ENCODE measurements at places on chromosomes 12 and 14.

GRCh38 chr14:20515846-20516245 is 10.5 kb downstream of the RNASE10 start:
- peak; percentile 18 for DNase-seq

DNA sequence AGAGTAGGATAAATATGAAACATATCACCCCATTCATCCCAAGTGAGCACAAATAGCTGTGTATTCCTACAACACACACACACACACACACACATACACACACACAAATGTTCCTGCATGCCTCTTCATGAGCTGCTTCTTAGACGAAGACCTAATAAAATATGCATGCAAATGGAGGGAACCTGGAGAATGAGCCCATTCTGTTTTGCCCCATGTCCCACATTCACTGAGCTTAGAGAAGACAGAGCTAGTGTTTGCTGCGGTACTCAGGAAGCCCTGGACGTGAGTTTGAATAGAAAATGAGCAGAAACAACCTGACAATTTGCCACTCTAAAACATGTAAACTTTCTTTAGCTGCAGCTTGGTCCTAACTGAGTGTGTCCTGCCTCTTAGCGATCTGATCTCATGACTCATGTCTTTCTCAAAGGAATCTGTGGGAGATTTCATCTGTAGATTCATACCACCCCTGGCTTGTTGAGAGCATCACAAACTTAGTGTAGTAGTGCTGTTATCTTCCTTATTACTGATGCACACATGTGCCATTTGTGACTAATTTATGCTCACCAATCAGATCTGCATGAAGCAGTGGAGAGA is 86.8 kb downstream of the ITPR2 start:
- DNase-seq: peak; percentile 78

DNA sequence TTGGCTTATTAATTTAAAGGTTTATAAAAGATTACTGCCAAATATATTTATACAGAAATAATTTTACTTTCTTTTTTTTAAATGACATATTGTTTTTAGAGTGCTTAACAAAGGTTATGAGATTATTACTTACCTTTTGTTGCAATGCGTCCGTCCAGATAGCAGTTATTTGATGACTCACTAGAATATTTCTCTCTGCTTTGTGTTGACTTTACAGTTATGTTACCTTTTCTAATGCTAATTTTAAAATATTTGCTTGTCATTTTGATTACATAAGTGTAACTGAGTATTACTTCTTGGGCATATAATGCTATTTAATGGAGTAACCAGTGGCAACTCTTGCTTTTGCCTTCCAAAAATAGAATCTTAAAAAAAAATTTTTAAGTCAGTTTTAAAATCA is 6.3 kb upstream of the PZP start:
- DNase-seq: no peak

DNA sequence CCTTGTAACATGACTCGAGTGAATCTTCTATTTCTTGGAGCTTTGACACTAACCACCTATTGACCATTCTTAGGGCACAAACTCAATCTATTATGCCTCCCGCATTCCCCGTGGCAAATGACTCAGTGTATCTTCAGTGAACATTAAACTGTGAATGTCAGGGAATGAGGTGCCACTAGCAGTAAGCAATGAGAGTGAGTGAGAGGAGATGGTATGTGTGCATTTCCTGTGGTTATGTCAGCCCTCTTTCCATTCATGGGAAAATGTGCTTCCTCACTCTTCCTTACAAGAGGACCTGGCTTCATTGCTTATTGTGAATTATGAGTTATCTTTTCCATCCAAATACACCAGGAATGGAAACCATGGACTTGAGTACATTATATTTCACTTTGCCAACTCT is 229.2 kb downstream of the EMP1 start:
- DNase-seq: peak; percentile 88

- no peak for DNase-seq
These were observed 50.9 kb downstream of the MVK start for GRCh38 chr12:109624467-109624866.

GRCh38 chr14:104816616-104816884 is 15.6 kb downstream of the ZBTB42 start:
- DNase-seq: no peak

DNA sequence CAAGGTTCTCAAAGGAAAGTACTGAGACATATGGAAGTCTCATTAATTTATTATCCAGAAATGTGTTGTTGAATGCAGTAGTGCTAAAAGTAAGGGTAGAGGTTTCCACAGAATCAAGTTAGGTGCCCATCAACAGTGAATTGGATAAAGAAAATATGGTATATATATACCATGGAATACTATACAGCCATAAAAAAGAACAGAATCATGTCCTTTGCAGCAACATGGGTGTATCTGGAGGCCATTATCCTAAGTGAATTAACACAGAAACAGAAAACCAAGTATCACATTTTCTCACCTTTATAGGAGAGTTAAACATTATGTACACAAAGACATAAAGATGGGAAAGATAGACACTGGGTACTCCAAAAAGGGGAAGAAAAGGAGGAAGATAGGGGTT is 149.9 kb upstream of the RASSF8 start:
- DNase-seq: no peak

DNA sequence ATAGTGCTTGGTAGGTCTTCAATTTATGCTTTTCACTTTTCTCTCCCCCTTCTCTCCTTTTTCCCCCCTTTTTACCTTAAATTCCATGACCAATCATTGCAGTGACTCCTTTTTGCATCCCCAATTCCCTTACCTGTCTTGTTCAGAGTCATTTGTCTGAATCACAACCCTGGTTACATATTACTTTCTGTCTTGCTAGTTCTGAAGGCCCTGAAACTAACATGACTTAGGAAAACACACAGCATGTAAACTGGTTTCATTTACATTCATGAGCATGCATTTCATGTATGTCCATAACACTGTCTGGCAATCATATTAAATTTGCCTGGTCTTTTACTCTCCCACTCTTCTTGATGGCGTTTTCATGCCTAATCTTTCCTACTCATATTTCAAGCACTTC is 20.3 kb upstream of the FOXG1 start:
- no peak for DNase-seq

DNA sequence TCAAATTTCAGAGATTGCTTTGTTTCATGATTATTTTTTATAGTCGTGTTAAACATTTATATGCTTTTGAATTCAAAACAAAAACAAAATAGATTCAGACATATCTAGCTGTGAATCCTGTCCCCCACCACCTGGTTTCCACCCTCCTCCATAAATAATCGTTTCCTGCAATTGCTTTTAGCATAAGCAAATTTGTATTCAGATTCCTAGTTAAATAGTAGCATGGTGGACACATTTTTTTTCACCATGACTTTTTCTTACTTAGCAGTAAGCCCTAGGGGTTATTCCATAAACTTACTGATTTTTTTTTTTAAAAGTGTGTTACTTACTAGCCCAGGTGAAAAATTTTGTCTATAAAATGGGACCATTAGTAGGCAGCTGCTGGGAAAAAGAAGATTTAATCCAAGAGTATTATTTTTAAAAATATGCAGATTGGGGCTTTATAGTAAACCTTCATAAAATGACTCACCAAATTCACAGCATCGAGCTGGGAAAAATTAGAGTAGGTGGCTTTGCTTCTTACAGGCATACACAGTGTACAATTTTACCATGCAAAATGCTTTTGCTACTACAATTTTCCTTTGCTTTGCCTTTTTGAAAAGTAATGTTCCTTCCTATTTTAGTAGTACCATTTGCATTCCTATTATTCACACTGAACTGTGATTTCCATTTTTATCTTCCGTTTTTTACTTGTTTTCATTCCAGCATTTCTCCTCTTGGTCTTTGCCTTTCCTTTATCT is 117.8 kb downstream of the BTG1 start:
- no peak for DNase-seq

DNA sequence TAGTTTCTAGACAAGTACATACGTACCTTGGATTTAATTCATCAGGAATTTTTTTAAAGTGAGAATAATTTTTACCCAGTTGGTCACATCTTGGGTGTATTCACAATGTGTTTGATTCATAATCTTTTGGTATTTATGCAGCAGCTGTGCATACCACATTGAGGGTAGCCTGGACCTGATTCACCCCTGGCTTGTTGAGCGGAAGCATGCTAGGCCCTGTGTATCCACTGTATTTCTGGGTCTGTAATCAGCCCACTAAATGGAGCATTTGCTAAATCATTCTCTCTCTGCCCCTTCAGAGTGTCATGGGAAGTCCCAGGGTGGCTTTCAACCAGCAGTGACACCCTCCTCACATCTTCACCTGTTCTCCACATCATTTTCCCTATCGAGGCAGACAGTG is 203.8 kb upstream of the RGS6 start:
- DNase-seq: no peak

DNA sequence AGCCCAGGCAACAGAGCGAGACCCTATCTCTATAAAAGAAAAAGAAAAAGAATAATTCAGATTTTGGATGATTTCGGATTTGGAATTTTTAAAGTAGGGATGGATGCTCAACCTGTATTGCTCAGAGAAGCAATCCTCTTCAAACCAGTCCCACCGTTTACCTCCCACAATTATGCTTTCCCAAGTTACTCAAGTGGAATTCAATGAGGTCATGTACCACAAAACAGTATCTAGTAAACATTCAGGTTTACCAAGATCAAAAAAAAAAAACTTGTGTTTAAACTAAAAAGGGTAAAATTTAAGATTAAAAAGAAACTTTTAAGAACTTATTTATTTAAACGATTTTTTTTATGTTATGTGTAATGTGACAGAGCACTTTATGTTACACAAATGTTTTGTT is 2.5 kb downstream of the KDM5A start:
- peak; percentile 53 for DNase-seq
